ENCODE measurements at places on chromosomes 13 and 19.
A peak's percentile ranks its signal among the peaks of the same experiment; 100 is the strongest.

GRCh38 chr19:30666301-30666803 lies 294.2 kb downstream of the ZNF536 start:
- no peak for DNase-seq

DNA sequence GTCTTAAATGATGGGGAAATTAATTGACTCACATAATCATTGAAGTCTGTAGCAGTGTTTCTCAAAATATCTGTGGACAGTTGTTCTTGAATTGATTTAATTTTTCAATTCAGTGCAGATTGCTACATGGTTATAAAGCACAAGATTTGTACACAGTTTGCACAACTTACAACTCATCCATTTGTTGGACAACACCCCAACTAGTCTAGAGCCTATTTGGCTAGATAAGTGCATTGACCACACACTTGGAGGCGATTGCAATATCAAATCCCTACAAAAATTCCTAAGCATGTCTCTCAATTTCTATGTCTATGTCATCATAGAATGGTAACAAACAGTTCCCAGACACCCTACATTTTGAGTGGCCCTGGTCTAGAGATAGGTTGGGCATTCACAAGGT lies 48.0 kb upstream of the IPO5 start:
- no peak for DNase-seq

- no peak for DNase-seq
Observed at GRCh38 chr19:57366776-57367175, 3.4 kb downstream of the TRAPPC2B start.

- DNase-seq = no peak
Observed at GRCh38 chr19:40512473-40513344, 45.9 kb downstream of the SPTBN4 start.

DNA sequence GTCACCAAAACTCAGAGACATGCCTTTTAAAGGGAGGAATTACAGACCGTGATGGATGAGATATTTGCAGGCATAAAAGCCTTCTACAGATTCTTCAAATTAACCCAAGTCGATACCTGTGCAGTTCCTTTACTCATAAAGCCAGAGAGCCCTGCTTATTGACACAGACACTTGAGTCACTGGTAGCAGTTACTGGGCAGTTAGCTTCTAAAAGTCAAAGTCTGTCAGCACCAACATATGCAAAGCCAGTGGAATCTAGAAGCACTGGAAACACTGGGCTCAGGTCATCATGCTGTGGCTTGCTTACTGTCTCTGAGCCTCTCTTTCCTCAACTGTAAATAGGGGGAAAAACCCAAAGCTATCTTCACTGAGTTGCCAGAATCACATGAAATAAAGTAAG lies 25.7 kb upstream of the LRCH1 start:
- peak; percentile 74 for DNase-seq

DNA sequence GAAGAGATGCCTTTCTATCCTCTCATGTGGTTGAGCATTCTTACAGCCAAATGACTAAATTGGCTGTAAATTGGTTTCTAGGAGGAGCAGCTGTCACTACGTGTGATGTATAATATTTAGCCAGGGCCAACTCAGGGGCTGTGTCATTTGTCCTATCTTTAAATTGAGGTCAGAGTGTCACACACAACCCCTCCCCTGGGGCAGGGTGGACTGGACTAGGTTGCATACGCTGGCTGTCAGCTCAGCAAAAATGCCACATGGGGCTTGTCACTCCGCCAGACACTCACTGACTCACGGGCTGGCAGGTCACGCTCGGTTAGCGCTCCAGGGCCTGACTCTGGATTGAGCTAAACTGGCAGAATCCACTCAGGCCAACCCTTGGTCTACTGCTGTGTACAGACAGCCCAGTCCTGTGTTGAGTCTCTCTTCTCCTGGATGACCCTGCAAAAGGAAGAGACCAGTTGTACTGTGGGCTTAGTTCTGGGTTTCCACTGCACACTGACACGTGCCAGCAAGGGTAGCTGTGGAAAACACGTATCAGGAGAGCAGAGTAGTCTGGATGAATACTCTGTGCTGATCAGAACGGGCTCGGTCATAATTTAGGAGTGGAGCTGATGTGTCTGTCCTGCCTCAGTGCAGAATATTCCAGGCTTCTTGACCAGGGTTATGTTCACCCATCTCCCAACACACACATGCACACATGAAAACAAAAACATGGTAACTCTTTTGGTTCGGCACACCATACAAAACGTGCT lies 29.1 kb downstream of the SHISA2 start:
- DNase-seq = peak; percentile 58

GRCh38 chr19:34502582-34503411 lies 21.2 kb downstream of the WTIP start:
- DNase-seq = no peak

DNA sequence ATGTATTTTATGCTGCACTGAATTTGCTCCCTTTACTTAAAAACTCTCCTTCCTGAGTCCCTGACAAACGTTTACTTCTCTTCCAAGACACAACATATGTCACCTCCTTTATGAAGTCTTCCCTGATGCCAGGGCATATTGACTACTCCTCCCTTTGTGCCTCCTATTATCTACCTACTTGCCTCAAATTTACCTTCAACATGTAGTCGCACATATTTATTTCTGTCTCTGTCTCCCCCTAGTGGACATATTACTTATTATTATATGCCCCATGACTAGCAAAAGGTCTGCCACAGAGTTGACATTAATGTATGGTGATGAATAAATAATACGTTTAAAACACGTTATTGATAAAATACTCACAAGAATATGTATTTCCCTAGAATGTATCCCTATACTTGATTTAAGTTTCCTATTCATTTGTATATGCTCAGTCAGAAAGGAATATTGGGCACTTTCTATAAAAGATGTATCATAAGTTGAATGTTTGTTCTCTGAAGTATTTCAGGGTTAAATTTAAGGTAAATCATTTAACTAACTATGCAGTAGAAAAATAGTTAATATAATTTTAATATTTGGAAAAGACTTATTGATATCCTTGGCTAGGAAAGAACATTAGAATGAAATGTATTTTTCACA lies 250.3 kb upstream of the ATXN8OS start:
- DNase-seq = peak; percentile 55

- DNase-seq = peak; percentile 50
Observed at GRCh38 chr19:7681340-7682174, 924 bp downstream of the TRAPPC5 start.

GRCh38 chr19:6044056-6044805 lies 66.1 kb downstream of the RFX2 start:
- no peak for DNase-seq

GRCh38 chr13:114194853-114195252 lies 15.8 kb downstream of the CFAP97D2 start:
- no peak for DNase-seq

- no peak for DNase-seq
Observed at GRCh38 chr19:48867123-48867745, 1.2 kb downstream of the PLEKHA4 start.

DNA sequence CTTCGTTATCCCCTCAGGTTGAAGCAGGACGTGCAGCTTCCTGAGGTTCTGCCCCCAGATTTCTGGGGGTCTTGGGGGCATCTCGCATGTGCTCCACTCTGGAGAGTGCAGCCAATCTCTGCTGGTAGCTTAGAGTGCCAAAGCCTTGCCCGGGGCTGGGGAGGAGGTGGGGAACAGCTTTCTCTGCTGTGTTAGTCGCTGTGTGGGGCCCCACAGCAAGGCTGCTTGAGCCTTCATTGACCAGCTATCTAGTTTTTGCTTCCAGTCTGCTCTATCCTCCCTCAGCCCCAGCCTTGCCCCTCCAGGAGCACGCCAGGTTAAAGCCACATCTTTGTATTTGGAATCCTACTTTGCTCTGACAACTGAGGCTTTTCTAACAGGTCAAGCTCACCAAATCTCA lies 32.0 kb upstream of the MEDAG start:
- DNase-seq = no peak

GRCh38 chr13:23598369-23598768 lies 28.2 kb downstream of the TNFRSF19 start:
- no peak for DNase-seq

DNA sequence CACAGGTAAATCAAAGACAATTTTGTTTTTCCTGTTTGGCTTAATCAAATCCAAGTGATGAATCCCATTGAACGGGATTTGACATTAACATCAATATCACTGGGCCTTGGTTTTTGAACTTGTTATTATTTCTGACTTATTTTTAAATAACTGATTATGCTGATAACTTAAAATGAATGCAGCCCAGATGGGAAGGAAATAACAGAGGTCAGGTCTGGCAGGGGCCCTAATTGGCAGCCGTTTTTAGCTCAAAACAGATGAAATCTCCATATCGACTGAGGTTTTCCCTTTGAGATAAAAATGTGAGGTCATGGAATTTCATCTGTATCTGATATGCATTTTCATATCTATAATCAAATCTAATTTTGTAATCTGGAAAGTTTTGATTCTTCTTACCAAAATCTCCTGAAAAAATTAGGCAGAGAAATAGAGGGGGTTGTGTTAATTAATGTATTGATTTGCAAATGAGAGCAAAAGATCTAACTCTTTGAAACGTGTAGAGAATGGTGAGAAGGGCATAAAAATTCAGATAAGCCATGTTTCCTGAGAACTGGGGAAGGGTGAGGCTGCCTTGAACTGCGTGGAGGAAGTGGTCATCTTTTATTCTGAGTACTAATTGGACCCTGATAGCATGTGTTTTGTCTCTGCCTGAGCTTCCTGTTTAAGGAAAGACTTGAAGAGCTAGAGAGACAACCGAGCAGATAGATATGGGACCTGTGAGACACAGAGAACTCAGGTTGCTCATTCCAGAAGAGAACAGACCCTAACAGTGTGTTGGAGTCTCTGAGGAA lies 98.2 kb upstream of the C1QTNF9B start:
- DNase-seq = no peak

DNA sequence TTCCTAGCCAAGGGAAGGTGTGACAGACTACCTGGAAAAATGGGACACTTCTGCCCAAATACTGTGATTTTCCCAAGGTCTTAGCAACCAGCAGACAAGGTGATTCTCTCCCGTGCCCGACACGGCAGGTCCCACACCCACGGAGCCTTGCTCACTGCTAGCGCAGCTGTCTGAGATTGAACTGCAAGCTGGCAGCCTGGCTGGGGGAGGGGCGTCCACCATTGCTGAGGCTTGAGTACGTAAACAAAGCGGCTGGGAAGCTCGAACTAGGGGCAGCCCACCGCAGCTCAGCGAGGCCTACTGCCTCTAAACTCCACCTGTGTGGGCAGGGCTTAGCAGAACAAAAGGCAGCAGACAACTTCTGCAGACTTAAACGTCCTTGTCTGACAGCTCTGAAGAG lies 146.2 kb downstream of the UGGT2 start:
- no peak for DNase-seq

DNA sequence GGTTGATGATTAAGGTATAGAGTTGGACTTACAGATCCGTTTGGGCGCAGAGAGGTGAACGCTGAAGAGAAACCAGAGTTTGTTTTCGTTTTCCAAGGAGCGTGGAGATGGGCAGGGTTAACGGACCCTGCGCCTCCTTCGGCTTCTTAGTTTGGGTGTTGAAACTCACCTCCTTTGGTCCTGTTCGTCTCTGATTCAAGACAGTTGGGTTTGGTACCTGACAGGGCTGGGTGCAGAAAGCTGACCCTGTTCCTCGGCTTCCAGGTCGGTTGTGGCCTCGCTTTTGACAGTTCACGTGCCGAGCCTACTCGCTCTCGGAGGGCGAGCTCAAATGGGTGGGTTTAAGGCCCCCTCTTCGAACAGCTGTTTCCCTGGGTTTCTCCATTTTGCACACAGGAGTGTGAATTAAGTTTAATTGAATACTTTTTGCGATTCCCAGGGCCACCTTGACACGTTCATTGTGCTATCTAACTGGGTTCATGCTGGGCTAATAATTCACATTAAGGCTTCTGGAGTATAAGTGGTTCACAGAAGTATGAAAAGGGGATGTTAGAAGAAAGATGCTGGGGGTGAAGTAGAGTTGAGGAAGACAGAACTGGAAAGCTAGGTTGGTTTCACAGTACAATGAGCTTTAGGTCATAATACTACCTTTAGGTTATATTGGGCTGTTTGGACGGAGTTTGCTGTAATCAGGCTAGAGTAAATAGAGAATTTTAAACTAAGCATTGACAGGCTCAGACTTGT lies 638 bp downstream of the USPL1 start:
- DNase-seq = no peak

DNA sequence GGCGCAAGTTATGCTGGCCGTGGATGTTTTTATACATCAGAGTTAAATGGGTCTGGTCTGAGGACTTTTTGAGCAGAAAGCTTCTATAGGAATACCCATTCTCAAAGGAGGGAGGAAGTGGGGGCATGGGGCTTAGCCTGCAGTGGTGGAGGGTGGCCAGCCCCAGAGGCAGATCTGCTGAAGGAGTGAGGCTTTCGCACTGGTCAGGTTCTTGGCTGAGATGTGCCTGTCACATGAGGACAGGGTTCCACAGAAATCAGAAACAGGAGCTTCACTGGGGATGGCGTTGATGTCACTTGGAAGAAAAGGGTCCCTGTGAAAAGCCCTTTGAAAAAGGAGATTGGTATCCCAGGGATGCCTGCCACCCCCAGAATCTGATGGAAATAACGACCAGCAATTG lies 100.7 kb upstream of the MCF2L start:
- no peak for DNase-seq

DNA sequence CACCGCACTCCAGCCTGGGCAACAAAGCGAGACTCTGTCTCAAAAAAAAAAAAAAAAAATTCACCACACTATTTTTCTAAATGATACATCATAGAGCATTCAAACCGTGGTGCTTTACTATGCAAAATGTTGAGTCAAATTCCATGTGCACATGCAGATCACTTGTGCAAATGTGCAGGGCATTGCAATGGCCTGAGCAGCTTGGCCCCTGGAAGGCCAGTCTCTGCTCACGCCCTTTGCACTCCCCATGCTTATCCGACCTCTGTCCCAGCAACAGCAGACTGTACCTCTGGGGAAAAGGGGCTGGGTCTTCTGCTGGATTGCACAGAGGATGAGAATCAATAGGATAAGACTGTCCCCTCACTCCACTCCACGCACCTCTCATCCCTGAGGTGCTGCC lies 58.5 kb downstream of the PARP4 start:
- no peak for DNase-seq

DNA sequence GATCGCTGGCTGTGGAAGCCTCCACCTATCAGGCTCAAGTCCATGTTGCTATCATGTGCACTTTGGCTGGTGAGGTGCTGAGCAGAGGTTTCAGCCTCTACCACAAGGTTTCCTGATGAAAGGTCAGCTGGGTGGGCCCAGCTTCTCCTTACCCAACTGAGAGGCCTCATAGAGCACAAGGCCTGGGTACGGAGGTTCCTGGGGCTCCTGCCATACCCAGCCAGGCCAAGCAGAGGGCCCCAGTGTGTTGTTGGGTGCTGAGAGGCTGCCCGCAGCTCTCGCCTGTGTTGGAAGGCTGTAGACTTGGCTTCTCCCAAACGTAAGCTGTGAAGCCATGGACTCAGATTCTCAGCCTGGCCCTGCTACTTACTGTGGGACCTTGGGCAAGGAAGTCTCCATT lies 28.2 kb downstream of the ACTN4 start:
- no peak for DNase-seq

GRCh38 chr13:39602277-39602613 lies 748 bp downstream of the LHFPL6 start:
- no peak for DNase-seq

DNA sequence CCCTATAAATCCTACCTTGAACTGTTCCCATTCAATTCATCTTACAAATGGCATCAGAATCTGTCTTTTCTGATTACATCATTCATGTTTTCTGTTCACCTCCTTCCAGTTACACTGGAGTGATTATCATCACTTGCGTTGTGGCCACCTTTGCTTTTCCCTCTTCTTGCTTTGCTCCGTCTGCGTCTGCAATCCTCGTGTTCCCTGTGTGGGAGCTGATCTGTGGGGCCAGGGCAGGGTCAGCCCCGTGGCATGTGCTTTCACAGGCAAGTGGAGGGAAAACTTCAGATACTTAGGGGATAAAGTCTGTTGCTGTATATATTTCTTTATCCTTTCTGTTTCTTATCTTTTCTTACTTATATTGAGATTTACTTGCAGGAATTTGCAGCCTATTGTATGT lies 277.7 kb downstream of the SLC7A1 start:
- no peak for DNase-seq
